ENCODE measurements at places on chromosomes 6 and 20.

DNA sequence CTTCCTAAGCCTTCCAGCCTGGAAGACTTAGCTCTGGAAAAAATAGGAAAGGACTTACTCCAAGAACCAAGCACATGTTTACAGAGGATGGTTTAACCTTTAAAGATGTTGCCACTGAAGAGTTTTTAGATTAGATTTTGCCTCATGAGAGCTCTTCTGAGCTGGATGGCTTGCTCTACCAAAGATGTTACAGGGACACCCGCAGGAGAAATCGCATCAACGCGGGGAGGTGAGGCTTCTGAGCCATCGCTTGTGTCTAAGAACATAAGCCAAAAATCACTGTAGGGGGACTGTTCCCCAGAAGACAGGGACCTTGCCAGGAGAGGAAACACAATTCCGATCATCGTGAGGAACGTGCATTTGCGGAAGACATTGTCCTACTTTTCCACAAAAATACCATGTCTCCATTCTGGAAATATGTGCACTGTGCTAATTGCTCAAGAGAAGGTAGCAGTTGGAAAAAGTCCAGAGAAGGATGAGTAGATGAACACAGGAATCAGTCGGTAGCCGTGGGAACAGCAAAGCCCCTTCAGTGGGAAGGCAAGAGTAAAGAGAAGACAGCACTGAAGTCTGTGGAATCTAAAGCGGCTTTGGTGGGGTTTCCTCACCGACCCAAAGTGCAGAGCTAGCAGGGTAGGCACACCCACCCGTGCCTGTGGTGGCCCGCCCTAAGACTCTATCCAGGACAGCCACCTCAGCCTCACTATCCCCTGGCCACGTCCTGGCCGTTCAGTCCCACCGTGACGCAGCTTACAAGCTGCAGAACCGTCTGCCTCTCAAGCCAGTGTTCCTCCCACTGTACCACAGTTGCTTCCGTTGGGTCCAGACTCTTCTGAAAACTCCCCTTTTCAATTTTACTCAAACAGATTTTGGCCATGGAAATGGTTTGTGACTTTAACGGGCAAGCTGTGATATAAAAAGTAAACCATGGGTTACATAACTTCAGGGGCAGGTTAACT, 334.8 kb downstream of the NRN1 start:
- no peak for DNase-seq

DNA sequence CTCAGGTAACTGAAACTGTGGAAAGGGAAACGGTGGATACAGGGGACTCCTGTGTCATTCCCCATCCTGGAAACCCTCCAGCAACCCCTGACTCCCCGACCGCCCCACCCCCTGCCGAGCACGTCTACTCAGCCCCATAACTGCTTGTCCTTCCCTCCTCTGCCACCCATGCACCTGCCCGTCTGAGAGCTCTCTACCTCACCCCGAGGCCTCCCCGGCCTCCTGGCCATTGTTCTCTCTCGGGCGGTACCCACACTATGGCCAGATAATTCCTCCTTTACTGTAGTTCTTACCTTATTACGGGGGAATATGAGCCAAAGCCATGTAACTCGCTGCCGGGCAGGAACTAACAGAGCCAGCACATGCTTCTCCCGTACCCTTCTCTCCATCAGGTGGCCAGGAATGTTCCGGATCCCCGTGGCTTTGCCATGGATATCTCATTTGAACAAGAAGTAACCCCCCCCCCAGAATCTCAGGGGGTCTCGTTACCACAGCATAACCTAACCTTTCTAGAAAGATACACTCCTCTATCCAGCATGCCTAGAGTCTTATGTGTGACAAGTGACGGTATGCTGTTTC, 4.8 kb upstream of the IRF4 start:
- DNase-seq = no peak

- DNase-seq = peak; percentile 0
Measured at GRCh38 chr6:101605874-101606273, 212.4 kb downstream of the GRIK2 start.

GRCh38 chr6:46484081-46484820, 7.0 kb downstream of the RCAN2 start:
- no peak for DNase-seq

GRCh38 chr6:56864171-56864616, 90.7 kb upstream of the BEND6 start:
- DNase-seq = no peak

DNA sequence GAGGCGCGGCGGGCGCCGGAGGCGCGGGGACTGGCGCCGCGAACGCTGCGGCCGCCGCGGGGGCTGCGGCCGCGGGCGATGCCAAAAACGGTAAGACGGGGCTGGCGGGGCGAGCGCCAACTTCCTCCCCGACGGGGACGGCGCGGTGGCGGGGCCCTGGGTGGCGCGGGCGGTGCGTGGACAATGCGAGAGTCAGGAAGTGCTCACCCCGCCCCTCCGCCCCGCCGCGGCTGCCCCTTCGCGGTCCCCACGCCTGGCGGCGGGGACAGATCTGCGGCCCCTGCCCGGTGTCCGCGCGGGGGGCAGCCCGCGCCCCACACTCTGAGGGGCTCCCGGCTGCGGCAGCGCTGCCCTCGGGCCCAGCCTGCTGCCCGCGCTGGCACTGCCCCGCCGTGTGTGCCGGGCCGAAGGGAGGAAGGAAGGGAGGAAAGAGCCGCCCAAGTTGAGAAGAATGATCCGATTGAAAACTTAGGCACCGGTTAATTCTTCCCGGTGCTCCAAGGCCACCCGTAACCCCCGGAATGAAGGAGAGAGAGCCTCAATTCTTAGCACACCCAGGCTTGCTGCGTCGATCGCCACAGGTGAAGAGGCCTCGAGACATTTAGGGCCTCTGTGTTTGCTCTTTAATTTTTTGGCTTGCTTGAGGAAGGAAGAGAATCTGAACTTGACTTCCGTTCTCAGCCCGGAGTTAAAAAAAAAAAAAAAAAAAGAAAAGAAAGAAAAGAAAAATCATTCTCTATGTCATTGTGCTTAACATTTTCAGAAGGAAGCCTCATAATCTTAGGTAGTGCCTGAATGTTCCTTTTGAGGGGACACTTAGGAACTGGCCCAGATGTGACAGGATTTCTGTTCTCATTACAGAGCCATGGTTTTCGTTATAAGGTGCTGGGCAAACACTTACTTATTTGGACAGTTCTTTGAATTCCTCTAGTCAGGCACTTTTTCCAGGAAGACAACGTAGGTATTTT, 982 bp downstream of the HECA start:
- peak; percentile 79 for DNase-seq

- DNase-seq = no peak
Measured at GRCh38 chr20:53226826-53227225, 254.7 kb downstream of the TSHZ2 start.

- no peak for DNase-seq
Measured at GRCh38 chr20:35515949-35516645, 13.4 kb downstream of the C20orf173 start.

GRCh38 chr6:42009844-42010184, 40.5 kb upstream of the TAF8 start:
- no peak for DNase-seq
